ENCODE measurements at places on chromosomes 7 and 10.

- DNase-seq, result no peak
These were observed 27.2 kb upstream of the AP5Z1 start for GRCh38 chr7:4748231-4748681.

- DNase-seq, result no peak
These were observed 11.1 kb upstream of the PARD3 start for GRCh38 chr10:34826221-34826620.

DNA sequence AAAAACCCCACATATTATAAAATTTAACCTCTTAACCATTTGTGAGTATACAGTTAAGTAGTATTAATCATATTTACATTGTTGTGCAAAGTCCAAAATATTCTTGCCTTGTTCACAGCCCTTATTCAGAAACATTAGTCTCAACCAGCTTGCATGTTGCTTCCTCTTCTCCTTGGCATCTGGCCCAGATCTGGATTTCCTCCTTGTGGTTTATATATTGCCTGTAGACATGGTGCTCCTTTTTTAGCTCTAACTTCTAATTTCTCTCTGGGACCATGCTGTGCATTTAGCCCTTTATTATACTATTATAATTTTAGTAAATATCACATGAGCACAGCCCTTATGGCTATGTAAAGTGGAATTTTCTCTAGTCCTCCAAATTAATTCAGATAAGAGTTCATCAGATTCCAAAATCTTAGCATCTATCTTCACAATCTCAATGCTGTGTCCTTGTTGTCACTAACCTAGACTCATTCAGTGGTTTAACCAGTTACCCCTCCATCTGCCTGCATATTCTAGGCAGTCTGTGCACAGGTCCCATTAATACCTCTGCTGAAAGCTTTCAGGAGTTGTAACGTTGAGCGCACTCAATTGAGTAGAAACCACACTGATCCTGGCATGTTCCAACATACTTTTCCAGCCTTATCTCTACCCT lies 7.9 kb downstream of the CPED1 start:
- DNase-seq, result peak; percentile 42

DNA sequence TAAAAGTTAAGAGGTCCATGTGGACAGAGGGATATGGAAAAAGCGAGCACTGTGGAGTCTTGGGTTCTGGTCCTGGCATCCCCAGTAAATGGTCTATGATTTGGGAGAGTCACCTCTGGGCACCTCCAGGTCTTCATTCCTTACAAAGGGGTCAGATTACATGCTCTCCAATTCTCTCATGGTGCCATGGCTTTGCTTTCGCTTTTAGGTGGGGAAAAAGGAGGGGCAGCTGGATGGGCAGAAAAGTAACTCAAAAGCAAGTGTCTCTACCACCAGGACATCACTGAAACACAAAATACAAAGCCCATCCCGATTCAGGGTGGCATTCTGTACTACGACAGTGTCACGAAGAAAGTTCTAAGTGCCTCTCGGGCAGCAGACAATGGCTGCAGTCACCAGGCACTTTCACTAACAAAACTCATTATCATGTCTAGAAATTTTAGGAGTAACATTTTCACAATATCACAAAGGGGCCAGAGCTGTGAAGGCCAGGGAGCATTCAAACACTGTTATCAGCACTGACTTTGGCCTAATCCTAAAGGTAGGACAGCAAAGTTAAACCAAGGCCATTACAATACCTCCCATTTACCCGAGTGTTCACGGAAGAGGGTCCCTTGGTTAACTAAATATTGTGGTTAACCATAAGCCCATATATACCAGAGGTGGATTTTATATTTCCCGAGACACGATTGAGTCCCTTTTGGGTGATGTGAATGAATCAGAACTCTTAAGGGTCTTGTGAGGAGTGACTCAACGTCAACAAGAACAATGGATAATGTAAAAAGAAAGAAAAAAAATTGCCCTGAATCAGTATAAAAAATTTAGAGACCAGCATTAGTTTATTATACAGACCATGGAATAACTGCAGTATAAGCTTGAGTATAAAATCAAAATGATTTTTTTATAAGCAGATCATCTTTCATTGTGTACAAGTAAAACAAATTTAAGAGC lies 2.5 kb downstream of the PSAP start:
- DNase-seq, result no peak

GRCh38 chr7:132643302-132643701 lies 67.0 kb upstream of the PLXNA4 start:
- DNase-seq, result no peak

- DNase-seq, result no peak
These were observed 440.4 kb downstream of the PLXNA4 start for GRCh38 chr7:132135746-132136385.

GRCh38 chr7:140008755-140009610 lies 53.8 kb downstream of the PARP12 start:
- DNase-seq, result no peak

DNA sequence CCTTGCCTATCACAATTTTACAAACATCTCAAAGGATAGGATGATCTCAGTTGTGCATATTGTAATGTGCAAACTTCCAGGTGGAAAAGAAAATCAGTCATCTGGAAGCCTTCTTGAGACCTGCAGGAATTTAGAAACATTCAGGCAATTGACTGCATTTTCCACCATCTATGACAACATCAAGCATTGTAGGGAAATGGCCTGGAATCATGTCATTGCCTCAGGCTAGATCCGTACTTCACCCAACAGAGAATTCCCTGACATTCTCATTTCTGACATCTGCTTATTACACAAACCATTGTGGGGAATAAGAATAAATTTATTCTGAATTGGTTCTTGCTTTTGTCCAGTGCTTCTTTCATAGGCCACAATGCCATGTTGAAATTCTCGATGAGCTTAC lies 124.9 kb upstream of the NPVF start:
- DNase-seq, result no peak

GRCh38 chr7:8913682-8914081 lies 480.3 kb downstream of the NXPH1 start:
- no peak for DNase-seq

- no peak for DNase-seq
These were observed 634.1 kb downstream of the GALNT17 start for GRCh38 chr7:71766016-71766415.

DNA sequence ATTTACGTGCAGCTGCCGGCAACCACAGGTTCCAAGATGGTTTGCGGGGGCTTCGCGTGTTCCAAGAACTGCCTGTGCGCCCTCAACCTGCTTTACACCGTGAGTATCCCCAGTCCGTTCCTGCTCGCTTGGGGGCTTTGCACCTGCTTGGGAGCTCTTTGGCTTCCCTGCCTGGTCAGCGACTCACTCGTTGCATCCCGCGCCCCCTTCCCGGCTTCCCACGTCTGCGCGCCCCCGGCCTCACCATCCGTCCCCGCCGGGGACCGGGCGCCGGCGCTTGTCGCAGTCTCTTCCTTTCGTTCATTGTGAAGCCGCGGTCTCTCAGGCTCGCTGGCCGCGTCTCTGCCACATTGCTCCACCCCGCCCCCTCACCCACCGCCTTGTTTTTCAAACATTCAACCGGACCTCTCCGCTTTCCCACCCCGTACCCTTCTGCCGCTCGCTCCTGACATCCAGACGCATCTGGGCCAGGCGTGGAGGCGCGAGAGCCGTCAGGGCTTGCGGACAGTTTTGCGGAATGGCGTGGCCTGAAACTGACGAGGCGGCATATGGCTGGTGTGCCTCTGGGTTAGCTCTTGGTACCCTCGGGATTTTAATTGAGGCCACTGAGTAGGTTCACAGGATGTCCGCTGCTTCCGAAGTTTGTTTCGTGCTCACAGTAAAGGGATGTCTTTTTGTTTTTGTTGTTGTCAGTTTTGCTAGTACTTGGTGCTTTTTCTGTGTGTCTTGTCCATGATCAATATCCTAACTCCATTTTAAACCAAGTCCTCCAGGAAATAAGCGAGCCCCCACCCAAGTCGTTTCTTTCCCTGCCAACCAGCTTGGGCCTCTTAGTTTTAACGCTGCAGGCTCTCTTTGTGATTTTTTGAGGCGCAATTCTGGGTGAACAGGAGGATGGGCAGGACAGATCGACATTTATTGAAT lies 639 bp downstream of the TSPAN13 start:
- peak; percentile 57 for DNase-seq

GRCh38 chr10:76298329-76298728 lies 866.9 kb downstream of the LRMDA start:
- DNase-seq, result no peak

- no peak for DNase-seq
These were observed 11.1 kb downstream of the MAFK start for GRCh38 chr7:1541431-1542162.

DNA sequence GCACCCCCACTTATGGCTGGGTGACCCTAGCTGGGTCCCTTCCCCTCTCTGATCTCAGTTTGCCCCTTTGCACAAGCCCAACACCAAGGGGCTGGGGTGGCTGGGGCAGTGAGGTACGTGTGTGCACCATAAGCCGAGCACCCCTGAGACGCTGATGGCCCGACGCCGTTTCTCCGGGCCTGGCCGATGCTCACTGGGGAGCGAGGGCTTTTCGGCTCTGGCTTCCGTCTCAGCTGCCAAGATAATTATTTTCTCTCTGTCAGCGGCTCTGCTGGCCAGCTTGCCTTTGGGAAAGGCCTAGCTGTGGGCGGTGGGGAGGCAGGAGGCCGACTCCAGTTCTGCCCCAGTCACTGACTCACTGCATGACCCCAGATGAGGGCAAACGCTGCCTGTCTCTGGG lies 91.0 kb downstream of the ZMIZ1 start:
- DNase-seq, result no peak
